ENCODE measurements at places on chromosomes 5 and 9.

DNA sequence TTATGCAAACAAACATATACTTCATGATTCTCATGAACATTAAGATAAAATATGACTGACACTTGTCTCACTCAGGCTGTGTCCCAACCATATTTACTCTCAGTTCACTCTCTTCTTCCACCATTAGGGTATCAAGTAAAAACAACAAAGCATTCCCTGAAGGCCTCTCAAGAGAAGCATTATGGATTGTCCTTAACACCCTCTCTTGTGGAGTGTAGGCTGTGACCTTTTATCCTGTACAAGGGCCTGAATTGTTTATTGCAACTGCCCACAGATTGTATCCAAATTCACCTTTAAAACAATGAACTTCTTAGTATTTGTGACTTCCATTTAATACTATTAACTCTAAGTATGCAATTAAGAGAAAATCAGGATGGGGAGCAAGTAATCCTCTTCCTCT is 78.1 kb downstream of the RICTOR start:
- DNase-seq = no peak

DNA sequence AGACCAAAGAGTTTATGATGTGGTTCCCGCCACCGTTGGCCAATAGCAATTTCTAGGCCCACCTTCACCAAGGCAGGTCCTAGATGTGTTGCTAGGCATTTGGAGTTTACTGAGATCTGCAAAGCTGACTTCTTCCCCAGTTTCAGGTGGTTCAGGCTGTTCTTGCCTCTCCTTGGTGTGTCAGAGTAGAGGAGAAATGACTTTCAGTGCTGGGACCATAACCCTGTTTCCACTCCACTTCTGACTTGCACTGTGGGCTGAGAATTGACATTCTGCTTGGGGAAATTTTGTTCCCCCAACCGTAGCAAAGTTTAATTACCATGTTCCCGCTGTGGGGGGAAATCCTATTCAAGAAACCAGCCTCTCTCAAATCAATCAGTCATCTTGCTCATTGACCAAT is 128.0 kb upstream of the GABRP start:
- no peak for DNase-seq

GRCh38 chr9:18428661-18429060 is 45.3 kb upstream of the ADAMTSL1 start:
- DNase-seq = no peak

DNA sequence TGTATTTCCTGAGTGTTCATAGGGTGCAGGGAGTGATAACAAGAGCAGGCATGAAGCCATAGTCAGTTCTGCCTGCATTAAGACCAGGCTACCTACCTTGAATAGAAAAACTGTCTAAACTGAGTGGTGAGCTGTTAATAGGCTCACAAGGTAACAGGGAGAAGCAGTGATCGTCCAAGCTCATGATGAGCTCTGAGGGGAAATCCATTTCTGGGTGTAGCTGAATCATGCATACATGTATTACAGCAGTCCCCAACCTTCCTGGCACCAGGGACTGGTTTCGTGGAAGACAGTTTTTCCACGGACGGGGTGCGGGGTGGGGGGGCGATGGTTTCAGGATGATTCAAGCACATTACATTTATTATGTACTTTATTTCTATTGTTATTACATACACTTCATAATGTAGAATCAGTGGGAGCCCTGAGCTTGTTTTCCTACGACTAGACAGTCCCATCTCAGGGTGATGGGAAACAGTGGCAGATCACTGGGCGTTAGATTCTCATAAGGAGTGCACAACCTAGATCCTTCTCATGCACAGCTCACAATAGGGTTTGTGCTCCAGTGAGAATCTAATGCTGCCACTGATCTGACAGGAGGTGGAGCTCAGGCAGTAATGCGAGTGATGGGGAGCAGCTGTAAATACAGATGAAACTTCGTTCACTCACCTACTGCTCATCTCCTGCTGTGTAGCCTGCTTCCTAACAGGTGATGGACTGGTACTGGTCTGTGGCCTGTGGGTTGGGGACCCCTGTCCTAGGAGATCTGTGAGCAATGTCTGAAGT is 100.0 kb upstream of the IL6ST start:
- peak; percentile 51 for DNase-seq

- no peak for DNase-seq
These were observed 523 bp downstream of the EPB41L4B start for GRCh38 chr9:109320331-109320741.

Measured in stimulated activated CD4-positive, alpha-beta T cell treated with anti-CD3 and anti-CD28 coated beads, Interleukin-1b, Interleukin-23, amount 100 ng/mL, for 1 hour (primary cell).